ENCODE measurements at places on chromosomes 2 and 18.

DNA sequence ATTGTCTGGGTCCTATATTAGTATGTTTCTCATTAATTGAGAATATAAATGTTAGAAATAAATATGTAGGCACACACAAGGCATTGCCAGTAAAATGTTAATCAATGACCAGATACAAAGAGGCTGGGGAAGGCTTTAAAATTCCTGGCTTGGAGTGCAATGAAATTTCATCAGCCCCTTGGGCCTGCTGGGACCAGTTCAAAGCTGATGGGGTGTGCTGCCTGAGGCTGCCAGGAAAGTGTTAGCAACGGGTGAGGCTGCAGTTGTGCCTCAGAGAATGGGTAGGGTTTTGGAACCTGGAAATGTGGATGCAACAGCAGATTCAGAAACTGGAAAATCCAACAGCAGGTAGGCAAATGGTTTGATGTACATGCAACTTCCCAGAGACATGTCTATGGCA is 68.9 kb downstream of the DIPK1C start:
- DNase-seq: no peak

DNA sequence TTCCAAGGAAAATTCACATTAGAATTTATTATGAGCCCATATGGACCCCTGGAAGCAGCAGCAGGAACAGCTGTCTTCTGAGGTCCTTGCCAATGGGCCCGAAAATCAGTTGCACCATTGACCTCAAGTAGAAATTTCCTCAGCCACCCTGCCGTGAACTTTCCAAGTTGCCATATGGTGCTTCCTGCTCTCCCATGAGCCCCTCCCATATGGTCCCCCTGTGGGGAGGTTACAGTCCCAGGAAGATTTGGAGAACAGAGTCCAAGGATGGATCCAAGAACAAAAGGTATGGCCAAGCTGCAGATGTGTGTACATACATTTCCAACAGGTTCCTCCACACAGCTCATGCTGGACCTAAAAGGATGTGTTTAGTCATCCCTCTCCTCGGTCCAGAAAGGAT is 34.6 kb downstream of the DIPK1C start:
- no peak for DNase-seq

GRCh38 chr18:37464257-37464656 is 101.3 kb downstream of the CELF4 start:
- no peak for DNase-seq

DNA sequence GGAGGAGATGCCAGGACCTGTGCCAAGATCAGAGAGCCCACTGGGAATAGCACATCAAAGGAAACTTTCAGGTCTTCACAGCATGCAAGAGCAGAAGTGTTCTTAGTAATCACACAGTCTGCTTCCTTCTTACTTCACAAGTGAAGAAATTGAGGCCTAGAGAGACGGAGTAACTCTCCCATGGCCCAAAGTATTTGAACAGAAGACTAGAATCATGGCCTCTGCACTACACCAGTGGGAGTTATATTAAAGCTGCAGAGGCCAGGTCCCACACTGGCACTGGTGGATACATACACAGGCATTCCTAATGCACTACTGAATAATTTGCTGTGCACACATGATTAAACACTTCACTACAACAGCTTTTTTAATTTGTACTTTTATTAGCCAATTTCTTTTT is 107.6 kb upstream of the RMP24 start:
- DNase-seq: no peak

DNA sequence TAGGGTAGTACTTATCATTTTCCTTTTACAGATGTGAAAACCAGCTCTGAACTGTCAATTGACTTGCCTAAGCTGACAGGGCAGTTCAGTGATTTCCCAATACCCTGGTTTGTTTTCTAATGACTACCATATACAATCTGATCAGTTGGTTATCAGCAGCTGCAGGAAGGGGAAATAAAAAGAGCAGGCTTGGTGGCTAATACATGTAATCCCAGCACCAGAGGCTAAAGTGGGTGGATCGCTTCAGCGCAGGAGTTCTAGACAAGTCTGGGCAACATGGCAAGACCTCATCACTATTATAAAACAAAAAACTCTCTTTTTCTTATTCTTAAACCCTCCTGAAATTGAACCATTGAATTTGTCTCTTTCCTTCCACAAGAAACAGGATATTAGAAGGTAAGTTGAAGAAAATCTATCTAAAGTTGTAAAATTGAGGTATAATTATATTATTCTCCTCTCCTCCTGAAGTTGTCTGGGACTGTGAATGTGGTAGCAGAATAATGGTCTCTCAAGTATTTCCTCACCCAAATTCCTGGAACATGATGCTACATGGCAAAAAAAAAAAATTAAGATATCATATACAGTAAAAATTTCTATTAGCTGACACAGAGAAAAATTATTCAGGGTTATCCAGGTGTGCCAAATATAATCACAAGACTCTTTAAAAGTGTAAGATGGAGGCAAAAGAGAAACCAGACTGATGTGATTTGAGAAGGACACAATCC is 1441.6 kb downstream of the SUCLG1 start:
- no peak for DNase-seq

GRCh38 chr18:44325903-44326635 is 354.6 kb upstream of the SETBP1 start:
- peak; percentile 48 for DNase-seq

DNA sequence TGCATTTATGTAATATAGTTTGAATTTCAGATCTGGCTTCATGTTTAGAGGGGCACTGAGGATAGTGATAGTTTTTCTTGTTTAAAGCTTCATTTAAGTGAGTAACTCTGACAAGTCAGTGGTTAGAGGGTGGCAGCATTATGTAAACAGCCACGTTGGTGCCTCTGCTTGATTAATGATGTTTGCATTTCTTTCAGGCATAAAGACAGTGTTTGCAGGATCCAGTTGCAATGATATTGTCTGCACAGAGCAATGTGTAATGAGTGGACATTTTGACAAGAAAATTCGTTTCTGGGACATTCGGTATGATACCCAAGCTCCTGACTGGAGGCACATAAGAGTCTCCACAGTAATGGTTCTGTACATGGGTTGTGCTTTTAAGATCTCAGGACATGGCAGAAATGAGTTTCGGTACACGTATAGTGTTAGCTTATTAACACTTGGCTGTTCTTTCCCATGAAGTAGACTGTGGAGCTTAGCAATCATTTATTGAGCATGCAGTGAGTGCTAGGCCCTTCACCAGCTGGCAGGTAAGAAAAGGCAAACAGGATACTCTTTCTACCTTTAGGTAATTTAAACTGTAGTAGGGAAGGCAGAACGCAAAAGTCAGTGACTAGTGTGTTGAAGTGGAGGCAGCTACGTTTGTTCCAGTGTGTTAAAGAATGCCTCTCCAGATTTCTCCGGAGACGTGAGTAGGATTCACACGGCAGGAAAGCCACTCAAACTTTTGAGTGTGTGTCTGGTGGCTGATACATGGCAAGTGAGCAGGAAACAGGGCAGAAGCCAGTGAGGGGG is 17.4 kb upstream of the SAG start:
- no peak for DNase-seq

- no peak for DNase-seq
These were observed 212.1 kb upstream of the COPS8 start for GRCh38 chr2:236873636-236874035.

DNA sequence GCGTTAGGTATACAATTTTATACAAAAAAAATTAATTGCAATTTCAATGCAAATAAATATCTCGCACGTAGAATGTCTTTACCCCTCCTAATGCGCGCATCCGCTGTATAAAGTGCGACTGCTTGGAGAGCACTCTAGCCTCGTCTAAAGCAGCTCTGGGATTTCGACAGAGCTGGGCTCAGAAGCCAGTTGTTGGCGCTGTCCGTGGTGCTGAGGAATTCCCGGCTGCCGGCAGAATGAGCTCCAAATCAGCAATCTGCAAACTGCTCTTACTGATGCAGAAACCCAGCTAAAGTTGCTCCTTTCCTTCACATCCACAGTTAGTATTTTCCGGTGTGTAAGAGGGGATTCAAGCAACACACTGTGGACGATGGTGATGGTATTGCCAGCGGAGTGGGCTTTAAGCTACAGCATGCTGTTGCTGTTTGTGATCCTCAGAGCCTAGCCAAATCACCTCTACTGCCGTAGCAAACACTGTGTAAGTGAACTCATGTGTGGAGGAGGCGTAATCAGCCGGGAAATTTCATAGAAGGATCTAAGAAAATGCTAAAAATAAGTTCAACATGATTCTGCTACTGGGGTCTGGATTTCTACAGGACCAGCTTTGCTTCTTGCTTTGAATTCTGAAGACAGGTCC is at the start of gene VWC2L:
VWC2L (plus strand) TSS at position 137 of the 637 bp plus-strand sequence. CDS start 3,140 bp downstream, outside the sequence.
- peak; percentile 62 for DNase-seq

DNA sequence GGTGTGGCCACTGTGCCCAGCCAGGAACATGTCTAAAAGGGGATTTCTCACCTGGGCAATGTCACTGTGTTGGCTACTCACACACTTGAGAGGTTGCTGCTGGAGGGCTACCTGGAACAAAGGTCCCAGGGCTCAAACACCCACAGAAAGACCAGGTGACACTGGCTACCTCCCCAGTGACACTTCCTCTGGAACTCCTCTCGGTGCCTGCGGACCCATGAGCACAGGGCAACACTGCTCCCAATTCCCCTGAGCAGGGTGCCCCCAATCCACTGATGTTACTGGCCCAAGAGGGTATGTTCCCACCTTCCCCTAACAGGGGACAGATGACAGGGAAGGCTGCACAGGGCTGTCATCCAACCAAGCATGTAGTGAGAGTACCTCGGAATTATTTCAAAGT is 5.8 kb downstream of the NPPC start:
- DNase-seq: no peak

DNA sequence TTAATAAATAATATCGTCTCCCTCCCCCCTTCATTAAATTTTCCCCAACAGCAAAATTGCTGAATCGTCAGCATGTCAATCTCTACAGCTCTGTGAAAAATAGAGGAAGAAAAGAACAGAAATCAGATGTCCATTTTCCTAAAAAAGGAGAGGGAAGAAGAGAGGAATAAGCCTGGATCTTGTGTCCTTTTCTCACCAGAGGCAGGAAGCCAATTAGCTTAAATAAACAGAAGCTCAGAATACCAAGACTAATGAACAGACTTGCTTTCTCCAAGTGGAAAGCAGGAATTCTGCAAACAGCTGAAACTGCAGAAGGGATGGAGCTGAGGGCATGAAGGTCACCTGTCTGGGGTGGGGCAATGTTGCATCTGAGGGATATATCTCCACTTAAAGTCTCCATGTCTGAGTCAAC is 265.7 kb downstream of the CCDC85A start:
- no peak for DNase-seq

DNA sequence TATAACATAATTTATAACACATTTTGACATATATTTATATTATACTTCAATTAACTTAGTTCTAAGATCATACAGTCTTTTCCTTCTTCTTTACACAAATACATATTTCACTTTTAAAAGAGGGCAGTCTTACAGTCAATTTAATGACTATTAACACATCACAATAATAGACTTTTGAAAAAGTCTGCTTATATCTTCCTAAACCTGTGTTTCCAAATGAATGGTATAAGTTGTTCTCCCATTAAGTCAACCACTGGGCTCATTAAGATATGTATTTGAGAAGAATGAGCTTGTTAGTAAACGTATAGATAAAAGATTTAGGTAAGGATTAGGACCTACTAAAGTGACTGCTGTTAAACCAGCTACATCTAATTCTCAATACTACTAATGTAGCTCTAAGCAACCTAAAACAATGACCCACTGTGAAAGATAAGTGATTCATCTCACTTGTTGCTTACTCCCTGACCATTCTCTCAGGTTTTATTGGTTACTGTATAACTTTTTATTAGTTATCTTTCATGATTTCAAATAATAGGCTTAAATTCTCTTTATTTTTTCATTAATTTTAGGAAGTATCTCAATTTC is 27.0 kb downstream of the SLC40A1 start:
- DNase-seq: no peak

GRCh38 chr2:174035981-174036742 is 71.0 kb upstream of the SP3 start:
- no peak for DNase-seq

DNA sequence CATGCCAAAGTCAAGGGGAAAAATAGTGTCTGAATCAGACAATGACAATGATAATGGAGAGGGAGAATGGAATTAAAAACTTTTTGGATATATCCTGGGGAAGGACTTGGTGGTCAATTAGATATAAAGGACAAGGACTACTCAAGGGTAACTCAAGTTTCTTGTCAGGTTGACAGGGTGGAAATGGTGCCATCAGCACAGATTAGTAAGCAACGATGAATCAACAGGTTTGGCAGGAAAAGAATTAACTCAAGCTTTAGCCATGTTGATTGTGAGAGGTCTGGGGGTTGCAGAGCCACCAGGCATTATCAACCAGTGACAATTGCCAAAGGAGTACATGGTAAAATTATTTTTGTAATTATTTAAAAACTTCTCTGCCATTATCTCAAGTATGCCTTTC is 35.8 kb upstream of the SPATS2L start:
- no peak for DNase-seq

GRCh38 chr2:230734247-230735175 is 21.9 kb downstream of the CAB39 start:
- no peak for DNase-seq

DNA sequence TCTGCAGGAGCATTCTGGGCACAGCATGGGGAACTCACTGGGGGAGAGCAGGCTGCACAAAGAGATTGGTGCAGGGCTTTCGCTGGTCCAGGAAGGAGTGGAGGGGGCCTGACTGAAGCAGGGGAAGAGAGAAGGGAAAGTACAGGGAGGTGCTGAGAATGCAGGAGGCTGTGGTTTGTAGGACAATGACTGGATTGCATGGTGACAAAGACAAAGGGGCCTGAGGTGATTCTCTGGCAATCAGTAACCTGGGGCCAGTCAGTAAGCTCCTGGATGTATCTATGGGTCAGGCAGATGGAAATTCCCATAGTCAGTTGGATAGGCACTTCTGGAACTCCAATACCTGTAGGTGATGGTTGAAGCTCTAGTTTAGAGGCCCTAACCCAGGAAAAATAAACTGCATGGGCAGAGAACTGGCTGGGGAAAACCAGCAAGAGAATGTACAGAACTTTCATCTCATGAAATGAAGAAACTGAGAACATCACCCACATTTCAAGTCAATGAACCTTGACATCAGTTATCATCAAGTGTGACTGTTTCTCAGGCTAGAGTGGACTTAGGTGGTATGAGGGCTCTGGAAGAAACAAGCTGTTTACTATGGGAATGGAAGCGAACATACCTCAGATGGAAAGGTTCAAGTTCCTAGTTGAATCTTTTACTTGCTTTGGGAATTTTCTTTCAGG is 193.2 kb downstream of the TPGS2 start:
- no peak for DNase-seq

- DNase-seq: no peak
These were observed 132.7 kb upstream of the EPC2 start for GRCh38 chr2:148511883-148512282.

DNA sequence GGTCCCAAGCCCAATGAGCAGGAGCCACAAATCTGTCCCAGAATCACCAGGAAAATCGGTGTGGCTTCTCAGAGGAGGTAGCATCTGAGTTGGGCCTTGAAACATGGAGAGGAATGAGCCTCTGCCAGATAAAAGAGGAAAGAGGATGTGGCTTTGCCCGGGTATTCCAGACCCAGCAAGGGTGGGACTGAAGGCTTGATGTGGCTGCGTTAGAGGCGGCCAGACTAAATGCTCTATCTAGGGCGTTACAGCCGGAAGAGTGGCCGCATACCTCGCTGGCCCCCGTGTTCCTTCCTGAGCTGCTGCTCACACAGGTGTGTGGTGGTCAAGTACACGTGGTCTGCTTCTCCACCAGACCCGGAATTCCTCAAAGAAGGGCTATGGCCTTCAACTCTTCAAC is 33.9 kb upstream of the POMC start:
- DNase-seq: no peak

- DNase-seq: no peak
These were observed 16.2 kb downstream of the TOGARAM2 start for GRCh38 chr2:28997237-28997846.

Measured in SK-N-DZ (cell line).